ENCODE measurements at places on chromosomes 5 and 9.

GRCh38 chr5:32206509-32207354 lies 32.6 kb upstream of the GOLPH3 start:
- no peak for DNase-seq

- no peak for DNase-seq
Observed at GRCh38 chr5:135553688-135554462, 18.1 kb upstream of the NEUROG1 start.

GRCh38 chr5:135501965-135502364 lies 33.8 kb downstream of the NEUROG1 start:
- no peak for DNase-seq

DNA sequence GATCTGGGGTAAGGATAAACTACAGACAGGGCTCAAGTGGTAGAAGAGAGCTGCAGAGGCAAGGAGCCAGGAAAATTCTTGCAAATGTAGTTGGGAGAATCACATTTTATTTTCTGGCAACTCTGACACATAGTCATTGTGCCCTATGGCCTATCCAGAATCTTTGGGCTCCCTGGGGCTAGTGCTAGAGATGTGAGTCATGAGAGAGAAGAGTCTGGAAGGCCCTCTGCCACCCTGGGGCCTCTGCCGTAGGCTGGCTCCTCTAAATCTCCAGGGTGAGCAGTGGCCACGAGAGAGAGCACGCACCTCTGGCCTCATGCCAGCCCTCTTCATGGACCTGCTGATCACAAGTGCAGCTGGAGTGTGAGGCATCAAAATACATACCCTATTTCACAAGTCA lies 74.3 kb upstream of the SSBP2 start:
- DNase-seq: no peak

DNA sequence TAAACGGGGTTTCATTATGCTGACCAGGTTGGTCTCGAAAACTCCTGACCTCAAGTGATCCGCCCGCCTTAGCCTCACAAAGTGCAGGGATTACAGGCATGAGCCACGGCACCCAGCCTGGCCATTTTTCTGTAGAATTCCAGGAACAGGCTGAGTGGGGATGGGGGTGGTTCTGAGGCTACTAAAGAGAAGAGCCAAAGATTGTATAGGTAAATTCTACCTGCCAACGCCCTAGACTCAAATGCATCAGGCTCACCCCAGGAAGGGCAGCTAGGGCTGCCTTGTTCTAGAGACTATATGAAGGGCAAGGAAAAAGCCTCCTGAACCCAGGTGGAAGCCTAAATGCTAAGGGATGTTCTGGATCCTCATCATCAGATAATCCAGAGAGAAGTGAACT lies 1.6 kb upstream of the C5orf52 start:
- DNase-seq: no peak

DNA sequence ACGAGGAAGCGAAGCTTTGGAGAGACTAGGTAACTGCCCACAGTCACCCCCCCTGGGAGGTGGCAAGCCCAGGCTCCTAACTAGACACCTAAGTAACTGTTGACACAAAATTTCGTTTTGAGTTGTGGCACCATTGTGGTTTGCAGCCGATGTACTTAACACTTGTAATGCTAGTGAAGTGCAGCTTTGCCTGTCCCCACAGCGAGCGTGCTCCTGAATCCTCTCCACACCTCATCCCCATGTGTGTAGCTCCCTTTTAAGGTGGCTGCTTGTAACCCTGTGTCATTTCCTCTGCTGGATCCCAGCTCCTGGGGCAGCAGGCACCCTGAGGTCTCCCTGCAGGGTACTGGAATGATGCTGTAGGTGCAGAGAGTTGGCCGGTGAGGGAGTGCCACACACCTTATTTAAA lies 114.9 kb downstream of the TRIO start:
- DNase-seq: no peak

GRCh38 chr5:4777435-4777834 lies 362.7 kb upstream of the ADAMTS16 start:
- DNase-seq: no peak

- no peak for DNase-seq
Observed at GRCh38 chr9:70256123-70256551, 2.6 kb upstream of the SMC5 start.

DNA sequence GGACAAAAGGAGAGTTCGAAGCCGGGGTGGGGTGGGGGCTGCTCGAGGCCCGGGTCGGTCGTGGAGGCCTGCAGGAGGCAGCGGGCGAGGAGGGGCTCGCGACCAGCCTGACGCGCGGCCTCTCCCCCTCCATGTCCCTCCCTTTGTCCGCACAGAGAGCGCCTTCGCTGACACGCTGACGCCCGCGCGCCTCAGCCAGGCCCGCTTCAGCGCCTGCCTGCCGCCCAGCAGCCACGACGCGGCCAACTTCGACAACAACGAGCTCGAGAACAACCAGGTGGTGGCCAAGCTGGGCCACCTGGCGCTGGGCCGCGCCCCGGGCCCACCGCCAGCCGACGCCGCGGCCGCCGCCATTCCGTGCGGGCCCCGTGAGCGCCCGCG lies 42.2 kb downstream of the NEURL1B start:
- DNase-seq: no peak

DNA sequence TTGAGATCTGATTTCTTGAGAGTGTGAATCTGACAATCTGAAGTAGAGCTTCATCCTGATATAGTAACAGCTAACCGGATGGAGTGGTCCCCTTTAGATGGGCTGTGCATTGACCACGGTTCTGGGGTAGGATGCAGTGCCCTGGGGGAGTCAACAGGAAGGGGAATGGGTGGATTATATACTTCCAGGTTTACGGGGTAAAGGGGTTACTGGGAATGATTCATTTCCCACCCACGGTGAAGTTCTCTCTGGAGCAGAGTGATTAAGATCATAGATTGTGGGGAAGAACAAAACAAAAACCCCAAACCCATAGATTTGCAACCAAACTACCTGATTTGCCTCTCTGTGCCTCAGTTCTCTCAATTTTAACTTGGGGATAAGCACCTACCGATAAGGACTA lies 1.5 kb upstream of the B4GALT7 start:
- DNase-seq: no peak

DNA sequence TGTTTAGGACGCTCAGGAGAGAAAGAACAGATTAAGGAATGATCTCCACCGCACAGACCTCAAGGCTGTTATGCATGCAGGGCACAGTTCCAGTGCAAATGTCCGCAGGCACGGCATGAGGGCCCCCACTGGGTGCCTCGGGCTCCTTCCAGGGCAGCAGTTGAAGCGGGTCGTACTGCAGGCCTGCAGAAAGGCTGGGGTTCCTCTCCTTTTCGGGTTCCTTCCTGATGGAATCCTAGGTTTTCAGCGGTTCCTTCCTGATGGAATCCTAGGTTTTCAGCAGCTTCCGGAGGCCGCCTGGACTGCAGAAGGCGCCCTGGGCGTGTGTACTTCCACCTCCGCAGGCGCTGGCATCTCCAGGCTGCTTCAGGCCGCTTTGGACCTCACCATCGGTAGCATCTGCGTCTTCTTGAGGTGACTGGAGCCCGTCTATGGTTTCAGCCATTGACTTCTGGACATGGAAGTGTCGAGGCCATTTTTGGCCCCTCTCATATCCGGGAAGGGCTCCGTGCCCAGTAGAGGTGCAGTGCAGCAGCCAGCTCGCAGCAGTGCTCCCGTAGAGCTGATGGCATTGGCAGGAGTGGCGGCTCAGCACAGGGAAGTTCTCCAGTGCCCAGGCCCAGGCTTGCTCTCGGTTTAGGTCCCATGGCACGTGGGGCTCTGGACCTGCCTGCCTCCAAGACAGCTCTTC lies 5.6 kb upstream of the MGAT4B start:
- no peak for DNase-seq

- no peak for DNase-seq
Observed at GRCh38 chr5:120528609-120529008, 64.5 kb downstream of the PRR16 start.

- DNase-seq: no peak
Observed at GRCh38 chr5:171221916-171222315, 87.1 kb upstream of the TLX3 start.

DNA sequence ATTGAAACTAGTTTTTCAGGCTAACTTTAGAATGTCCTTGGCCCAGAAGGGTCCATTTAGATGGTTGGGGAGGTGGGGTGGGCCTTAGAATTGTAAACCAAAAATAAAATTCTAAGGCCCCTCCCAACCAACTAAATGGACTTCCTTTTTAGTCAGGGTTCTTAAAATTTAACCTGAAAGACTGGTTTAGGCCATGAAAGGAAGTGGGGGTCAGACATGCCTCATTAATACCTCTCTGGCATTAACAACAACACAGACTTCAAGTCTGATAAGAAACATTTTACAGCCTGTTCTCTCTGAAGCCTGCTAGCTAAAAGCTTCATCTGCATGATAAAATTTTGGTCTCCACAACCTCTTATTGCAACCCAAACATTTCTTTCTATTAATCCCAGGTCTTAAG lies 65.5 kb upstream of the TNC start:
- no peak for DNase-seq

DNA sequence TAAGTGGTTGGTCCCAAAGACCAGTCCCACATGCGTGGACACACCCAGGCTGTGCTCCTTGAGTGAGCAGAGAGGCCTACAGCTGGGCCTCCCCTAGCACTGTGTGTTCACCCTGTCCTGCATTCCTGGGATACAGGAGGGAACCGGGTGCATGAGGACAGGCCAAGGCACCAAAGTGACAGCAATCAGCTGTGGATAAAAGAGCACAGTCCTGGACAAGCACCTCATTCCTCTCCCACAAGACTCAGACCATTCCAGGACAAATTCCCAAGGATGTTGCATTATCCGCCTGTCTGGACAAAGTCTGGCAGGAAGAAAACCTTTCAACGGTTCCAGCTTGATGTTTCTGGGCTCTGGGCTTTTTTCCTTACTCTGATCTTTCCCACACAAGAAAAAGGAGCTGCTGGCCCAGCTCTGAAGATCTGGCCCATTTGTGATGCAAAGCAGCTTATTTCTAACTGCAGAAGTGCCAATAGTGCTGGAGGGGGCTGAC lies 273.2 kb downstream of the ENC1 start:
- DNase-seq: no peak

GRCh38 chr5:104018299-104018698 lies 455.7 kb upstream of the NUDT12 start:
- DNase-seq: no peak

GRCh38 chr9:16174915-16175314 lies 622.1 kb downstream of the CCDC171 start:
- DNase-seq: no peak

DNA sequence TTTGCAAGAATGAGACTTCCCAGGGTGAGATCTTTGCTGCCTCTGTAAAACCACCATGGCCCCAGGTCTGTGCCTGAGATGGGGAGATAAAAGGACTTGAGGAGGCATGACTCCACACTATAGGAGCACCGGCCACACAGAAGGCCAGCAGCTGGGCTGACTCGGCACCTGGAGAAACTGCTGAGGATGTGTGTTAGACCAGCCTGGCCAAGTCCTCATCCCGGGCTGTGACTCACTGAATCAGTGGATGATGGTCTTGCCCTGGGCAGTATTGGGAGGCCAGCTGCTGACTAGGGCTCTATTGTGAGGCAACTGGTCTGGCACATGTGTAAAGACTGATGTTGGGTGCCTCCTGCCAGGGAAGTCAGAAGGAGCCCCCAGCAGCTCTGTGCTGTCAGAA lies 286.2 kb downstream of the ACTL7B start:
- DNase-seq: no peak

- no peak for DNase-seq
Observed at GRCh38 chr5:83246071-83246470, 168.7 kb downstream of the XRCC4 start.

GRCh38 chr9:91660521-91660920 lies 236.9 kb upstream of the NFIL3 start:
- no peak for DNase-seq

DNA sequence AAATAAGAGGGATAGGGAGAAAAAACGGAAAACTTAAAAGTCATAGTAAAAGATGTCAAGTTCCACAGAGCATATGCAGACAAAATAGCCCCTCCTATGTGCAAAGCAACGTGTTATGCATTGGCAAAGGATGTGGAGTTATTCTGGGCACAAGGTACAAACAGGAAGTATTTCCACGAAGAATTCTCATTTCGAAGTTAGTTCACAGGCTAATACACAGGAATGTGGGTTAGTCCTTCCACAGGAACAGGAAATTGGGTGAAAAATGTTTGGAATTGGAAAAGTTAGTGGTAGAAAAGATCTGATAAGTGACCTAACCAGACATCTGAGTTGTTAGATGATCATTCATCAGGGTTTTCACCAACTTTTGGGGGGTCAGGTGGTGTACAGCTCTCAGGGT lies 326.6 kb downstream of the EBF1 start:
- no peak for DNase-seq

- DNase-seq: no peak
Observed at GRCh38 chr5:115417076-115417475, 120.6 kb upstream of the CCDC112 start.

- DNase-seq: no peak
Observed at GRCh38 chr9:113530022-113530635, 66.6 kb downstream of the RGS3 start.

- DNase-seq: no peak
Observed at GRCh38 chr9:111094433-111094924, 56.2 kb upstream of the LPAR1 start.

DNA sequence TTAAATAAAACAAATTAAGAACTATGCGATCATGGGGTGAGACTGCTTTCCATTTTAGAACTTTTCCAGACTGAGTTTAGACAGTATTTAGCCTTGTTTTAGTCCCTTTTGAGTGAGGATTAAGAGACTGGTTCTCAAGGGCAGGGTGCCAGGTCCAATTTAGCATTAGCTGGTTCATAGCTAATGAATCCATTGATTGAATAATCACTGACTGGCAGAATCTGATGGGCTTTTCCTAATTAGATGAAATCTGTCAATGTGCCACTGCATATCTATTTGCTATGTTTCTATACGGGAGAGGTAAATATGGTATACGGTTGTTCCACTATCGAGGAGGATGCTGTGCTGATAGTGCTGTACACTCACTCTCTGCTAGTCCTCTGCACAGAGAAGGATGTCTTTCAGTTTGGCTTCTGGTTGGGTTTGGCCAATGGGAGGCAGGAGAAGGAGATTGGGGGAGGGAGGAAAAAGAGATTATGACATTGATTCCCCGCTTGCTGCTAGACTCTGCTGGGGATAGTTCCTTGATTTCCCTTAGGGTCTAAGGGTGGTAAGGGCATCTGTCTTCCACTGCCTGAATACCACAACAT lies 496.6 kb downstream of the CTNND2 start:
- no peak for DNase-seq

DNA sequence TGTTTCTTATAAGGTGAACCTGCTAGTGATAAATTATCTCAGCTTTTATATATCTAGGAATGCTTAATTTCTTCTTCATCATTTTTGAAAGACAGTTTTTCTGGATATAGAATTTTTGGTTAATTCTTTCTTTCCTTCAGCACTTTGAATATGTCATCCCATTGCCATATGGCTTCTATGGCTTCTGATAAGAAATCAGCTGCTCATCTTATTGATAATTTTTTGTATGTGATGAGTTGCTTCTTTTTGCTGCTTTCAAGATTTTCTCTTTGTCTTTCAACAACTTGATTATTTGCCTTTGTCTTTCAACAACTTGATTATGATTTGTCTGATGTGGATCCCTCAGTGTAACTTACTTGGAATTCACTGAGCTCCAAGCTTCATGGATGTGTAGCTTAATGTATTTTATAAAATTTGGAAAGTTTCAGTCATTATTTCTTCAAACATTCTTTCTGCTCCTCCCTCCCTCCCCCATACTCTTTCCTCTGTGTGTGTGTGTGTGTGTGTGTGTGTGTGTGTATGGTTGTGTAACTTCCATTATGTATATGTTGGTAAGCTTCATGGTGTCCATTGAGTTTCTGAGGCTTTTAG lies 243.9 kb downstream of the TLE1 start:
- DNase-seq: no peak
